ENCODE measurements at places on chromosomes 6 and 20. TPM values are rescaled to one million over a fixed set of nuclear protein-coding genes. Genes with fewer than 3 reads are reported as not detected.

MICB gene
- 1.2 TPM for polyA plus RNA-seq

GRCh38 chr6:46989398-46989797 is 52.7 kb downstream of the ADGRF1 start:
- no peak for DNase-seq

DNA sequence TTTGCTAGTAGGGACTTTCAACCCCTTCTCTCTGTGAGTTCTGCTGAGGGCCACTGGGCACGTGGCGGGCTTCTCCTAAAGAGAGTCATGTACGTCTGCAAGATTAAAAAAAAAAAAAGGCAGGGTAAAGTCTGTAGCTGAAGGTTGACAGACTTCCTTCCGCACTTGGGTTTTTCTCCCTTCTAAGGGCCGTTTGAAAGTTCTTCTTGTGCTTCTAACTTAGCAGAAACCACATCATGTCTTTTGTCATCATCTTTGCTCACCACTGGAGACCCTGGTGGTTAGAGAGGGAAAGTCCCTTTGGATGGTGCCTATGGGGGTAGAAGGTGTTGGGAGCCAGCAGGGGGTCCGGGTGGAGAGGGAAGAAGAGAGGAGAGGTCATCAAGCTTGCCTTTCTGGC is 31.4 kb downstream of the PRDM1 start:
- no peak for DNase-seq

GRCh38 chr6:143107440-143107839 is 46.8 kb downstream of the AIG1 start:
- DNase-seq = no peak

GRCh38 chr6:101662111-101662897 is 268.8 kb downstream of the GRIK2 start:
- no peak for DNase-seq

- no peak for DNase-seq
Measured at GRCh38 chr20:8043687-8044282, 24.2 kb upstream of the TMX4 start.

- no peak for DNase-seq
Measured at GRCh38 chr6:44828780-44829179, 441.3 kb downstream of the CDC5L start.

DNA sequence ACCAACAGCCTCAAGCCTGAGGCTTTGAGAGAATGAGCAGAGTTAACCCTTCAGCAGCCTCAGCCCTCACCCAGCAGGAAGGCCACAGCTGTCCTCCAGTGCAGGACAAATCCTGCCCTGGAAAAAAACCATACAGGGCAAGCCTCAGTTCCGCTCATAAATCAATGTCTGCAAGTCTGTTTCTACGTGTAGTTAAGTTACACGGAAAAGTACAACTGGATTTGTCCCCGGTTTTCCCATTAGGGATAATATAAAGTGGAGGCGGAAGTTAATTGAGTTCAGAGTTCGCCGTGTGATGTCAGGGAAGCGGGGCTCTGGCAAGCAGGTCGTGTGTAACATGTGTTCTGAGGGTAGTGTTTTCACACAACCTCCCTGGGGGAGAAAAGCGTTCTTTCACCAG is 44.2 kb upstream of the EYA2 start:
- peak; percentile 42 for DNase-seq

FOXA2 gene
- polyA plus RNA-seq = not detected

- no peak for DNase-seq
Measured at GRCh38 chr6:113381959-113382358, 475.2 kb upstream of the MARCKS start.

DEFB124 gene
- polyA plus RNA-seq = not detected

GRCh38 chr6:136739071-136739470 is 53.2 kb downstream of the MAP3K5 start:
- no peak for DNase-seq

DNA sequence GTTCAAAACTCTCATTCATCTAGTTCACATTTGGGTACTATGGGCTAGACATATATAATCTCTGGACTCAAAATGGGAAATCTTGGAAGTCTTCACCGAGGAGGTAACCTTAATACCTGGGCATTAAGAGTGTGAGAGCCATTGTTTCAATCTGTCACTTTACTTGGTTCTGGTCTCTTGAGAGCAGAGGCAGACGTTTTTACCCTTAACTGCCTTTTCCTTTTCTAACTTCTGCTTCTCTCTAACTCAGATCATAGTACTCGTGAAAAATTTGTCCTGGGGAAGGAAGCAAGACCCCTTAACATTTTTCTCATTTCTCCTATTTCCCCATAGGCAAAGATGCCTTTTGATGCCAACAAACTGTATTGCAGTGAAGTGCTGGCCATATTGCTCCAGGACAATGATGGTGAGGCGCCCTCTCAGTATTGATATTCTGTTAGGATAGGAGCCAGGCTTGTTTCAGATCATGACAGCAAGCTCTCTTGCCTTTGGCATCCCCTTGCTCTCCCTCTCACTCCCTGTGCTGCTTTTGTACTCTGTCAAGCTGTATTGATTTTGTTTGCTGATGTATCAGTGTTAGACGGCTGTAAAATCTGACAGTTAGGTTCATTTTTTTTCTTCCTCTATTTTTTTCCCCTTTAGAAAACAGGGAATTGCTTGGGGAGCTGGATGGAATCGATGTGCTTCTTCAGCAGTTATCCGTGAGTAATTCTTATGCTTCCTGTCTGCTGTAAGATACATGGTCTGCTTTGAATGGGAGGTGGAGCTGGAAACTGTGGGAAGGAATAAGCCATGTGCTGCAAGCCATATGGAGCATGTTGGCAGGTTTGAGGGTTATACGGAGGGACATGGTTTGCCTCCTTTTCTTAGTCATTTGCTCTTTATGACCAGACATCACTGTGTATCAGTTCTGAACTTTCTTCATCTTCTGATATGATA is 83.5 kb downstream of the CTNNBL1 start:
- no peak for DNase-seq

KCNS1 gene
- 0.64 TPM for polyA plus RNA-seq

- no peak for DNase-seq
Measured at GRCh38 chr6:96276856-96277255, 244.8 kb upstream of the UFL1 start.

DNA sequence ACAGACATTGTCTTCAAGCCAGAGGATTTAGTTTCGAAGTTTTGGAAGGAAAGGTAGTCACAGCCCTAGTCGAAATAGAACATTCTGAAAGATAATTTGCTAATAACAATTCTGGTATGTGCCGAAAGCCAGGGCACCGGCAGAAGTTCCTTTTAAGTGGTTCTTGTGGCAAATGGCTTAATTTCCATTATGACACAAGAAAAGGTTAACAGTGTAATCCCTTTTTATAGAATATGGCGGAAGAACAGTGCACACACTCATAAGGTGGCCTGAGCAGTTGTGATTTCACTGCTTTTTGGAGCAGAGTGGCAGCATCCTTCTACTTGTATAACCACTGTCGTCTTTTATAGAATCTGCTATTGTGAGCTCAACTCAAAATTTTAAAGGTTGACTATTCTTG is 152.4 kb downstream of the SASH1 start:
- no peak for DNase-seq

LPA gene
- 0.28 TPM for polyA plus RNA-seq

DNA sequence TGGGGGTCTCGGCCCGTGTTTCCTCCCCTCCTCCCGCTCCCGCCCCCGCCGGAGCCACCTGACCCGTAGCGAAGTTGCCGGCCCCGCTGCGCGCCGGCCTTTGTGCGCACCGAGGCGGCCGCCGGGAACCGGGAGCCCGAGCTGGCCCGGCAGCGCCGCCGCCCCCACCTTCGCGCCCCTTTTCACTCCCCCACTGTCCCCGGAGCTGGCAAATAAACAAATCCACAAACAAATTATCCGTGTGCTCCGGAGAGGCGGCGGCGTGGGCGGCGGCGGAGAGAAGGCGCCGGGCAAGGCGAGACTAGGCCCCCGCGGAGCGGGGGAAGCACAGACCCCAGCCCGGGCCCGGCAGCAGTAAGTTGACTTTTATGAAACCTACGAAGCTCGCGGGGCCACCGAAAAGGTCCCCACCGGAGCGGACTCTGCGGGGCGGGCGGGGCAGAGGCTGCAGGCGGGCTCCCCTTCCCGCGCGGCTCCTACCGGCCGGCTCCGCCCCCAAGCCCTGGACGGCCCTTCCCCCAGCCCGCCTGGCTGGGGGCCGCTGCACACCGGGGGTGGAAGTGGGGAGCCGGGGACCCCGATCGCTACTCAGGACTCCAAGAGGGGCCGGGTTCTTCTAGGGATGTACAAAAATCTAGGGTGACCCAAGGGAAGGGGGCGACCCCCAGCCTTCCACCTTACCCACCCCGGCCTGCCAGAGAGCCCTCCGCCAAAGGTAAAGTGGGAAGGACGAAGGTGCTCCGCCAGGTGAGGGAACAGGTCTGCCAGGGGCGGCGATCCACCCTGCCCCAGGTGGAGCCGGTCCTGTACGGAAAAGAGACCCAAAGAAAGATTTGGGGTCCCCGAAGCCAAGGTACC is 40.7 kb downstream of the YTHDF1 start:
- no peak for DNase-seq

PRDM13 gene
- not detected for polyA plus RNA-seq

DNA sequence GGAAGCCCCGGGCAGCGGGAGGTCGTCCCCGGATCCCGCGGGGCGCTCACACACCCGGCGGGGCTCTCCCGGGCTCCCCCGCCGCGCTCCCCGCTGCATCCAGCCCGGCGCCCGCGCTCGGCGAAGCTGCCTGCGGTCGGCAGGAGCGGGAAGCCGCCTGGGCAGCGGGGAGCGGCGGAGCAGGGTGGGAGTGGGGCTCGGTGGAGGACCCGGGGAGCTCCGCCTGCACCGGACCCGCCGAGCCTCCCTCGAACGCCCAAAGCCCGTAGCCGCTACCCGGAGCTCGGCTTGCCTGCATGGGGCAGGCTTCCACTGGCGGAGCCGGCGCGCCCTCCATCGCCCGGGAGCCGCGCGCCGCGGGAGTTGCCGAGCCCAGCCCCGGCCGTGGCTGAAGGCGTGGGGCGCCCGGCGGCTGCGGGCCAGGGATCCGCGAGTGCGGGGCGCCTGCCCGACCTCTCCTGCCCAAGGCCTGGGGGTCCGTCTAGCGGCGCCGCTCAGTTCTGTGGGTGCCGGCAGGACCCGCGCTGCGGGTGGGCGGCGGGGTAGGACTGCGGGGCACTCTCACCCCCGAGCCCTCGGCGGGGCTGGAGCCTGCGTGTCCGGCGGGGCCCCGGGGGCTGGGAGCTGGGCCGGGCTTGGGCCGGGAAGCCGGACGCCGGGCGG is 671 bp downstream of the CDH4 start:
- DNase-seq = no peak

RPS6KA2 gene
- 35.2 TPM for polyA plus RNA-seq

DNA sequence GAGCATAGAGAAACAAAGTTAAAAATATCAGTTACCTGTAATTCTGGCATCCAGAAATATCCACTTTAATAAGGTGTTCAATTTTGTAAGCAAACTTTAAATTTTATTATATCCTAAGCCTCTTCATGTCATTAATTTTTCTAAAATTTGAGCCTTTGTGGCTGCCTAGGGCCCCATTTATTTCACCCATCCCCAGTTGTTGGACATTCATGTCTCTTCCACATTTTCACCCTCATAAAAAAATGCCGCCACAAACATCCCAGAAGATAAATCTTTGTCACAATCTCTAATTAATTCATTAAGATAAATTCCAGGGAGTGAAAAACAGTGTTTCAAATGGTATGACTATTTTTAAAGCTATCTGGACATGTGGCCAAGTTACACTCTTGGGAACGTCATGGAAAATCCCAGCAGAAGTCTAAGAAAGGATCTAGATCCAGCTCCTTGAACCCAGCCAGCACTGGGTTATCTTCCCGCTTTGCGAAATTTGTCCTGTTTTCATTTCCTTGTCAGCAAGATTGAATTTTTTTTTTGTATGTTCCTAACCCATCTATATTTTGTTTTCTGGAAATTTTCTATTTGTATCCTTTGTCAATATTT is 97.2 kb downstream of the TMEM242 start:
- no peak for DNase-seq

PCSK2 gene
- polyA plus RNA-seq = 0.78 TPM

COL10A1 gene
- polyA plus RNA-seq = 0.54 TPM

GRCh38 chr20:10115021-10115420 is 80.2 kb downstream of the ANKEF1 start:
- no peak for DNase-seq

- no peak for DNase-seq
Measured at GRCh38 chr6:137341681-137342195, 122.6 kb upstream of the IFNGR1 start.

AKAP12 gene
- polyA plus RNA-seq = 182 TPM

DNA sequence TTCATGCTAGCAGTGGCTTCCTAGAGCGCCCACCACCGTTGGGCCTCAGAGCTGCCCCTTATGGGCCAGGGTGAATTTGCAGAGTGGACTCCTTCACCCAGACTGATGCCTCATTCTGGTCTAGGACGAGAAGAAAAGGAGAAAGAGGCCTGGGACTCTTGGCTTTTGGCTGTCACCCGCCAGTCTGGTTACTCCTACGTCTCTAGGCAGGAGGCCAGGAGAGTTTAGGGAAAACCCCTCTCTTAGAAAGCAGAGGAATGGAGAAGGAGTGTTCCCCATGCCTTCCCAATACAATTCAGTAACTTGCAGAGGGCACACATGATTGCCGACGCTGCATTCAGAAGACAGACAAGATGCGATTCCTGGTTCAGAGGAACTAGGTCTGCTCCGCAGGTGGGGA is 70.1 kb downstream of the CDC5L start:
- DNase-seq = no peak

CAP2 gene
- 13.3 TPM for polyA plus RNA-seq

DNA sequence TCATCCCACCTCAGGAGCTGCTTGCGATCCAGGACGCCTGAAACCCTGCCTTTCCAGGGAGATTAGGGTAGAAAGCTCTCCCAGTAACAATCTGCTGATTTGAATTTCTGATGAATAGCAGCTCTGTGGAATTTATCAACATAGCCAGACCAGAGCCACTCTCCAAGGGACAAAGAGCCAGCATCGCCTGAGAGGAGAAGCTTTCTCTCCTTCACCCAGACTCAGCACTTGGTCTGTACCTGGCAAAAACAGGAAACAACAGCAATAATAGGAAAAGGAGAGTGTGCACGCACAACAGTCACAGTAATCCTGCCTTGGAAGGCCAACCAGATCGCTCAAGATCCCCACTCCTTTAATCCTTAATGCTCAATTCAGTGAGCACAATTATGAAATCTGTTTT is 22.3 kb upstream of the ROS1 start:
- DNase-seq = no peak

DNA sequence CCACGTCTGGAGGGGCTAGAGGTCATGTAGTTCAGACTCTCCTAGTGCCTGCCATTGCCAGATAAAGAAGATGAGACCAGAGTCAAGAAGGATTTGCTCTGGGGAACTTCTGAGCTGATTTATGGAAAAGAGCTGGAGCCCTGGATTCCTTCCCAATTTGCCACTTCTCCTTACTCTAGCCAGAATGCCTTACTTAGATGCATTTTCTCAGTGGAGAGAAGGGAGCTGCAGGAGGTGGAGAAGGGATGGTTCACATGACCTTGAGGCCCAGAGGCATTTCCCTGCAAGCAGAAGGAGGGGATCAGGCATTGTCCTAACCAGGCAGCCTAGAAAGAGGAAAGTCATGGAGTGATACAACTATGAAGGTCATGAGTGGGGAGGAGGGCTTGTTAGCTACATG is 122.2 kb downstream of the UNC5CL start:
- DNase-seq = no peak

RAD21L1 gene
- polyA plus RNA-seq = not detected

DNA sequence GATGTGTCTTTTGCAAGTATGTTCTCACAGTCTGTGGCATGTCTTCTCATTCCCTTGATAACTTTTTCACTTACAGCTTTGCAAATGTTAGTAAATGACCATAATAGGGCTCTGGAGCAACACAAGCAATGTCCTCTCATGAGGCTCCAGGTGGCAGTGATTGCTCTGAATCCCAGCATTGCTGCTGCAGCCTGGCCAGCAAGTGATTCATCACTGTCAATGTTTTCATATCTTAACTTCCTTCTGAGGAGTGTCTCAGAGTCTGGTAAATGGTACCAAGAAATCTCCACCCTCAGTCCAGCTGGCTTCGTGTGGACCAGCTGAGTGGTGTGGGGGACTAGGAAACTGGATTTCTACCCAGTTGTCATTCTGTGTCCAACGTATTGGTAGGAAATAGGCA is 139.6 kb downstream of the MYLK4 start:
- DNase-seq = no peak

PSMF1 gene
- polyA plus RNA-seq = 136 TPM
